MCF 10A (cell line): ENCODE measurements at places on chromosomes 5 and 9.
A peak's percentile ranks its signal among the peaks of the same experiment; 100 is the strongest.

DNA sequence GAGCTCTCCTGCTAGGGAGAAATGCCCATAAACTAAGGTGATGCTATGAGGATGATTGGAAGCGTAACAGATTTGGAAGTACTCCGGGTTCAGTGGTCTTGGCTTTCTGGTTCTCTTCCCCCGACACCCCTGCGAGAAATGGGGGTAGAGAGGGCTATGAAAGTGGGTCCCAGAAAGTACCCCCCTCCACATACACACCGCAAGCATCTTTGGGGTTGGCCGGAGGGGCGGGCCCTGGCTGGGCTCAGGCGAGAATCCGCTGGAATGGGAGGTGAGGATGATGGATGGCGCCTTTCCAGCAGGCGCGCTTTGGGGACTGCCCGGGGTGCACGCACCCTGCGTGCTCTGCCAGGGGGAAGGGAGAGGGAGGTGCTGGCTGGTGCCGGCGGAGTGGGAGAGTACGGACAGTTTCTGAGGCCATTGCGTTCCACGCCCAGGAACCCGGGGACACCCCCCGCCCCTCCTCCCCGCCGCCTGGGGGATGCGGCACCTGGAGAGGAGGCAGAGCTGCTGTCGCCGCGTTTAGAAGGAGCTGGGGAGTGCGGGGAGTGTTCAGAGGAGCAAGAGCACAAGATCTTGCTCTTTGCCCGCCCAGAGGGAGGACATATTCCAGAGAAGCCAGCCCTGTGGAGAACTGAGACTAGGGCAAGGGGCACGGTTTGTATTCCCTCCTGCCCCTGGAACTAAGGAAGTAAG, 1.9 kb downstream of the PCSK5 start:
- DNase-seq, result no peak

DNA sequence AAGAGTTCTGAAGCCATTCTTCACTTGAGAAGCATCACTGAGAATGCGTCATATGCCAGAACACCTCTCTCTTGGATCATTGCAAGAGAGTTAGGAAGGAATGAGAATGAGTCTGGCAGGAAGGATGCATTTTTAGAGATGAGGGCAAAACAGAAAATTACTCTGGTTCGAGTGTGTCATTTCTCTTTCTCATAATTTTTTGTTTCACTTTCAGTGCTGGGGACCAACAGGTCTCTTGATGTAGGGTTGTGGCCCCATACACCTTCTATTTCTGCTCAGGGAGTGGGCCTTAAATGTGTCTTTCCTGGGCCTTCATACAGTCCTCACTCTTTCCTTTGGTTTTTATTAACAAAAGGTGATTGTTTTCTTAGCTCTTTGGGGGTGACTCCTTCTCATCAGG, 302.4 kb downstream of the NR3C1 start:
- DNase-seq, result no peak

DNA sequence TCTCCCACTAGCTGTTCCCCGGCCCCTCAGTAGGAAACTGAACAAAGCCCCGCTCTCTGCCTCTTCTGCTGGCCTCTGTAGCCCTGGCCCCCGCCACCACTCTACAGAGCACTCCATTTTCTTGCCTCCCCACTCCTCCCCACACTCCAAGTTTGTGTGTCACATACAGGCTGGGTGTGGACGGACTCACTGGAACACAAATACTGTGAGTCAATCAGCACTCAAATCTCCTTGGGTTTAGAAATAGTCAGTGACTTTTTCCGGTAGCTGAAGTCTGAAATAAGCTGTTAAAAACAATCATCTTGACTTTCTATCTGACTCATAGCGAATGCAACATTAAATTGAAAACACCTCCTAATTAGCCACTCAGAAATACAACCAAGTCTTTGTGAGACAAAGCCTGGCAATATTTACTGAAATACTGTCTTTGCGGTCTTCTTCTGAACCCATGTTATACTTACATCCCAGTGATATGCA, 122.5 kb downstream of the LHFPL2 start:
- DNase-seq, result peak; percentile 79

DNA sequence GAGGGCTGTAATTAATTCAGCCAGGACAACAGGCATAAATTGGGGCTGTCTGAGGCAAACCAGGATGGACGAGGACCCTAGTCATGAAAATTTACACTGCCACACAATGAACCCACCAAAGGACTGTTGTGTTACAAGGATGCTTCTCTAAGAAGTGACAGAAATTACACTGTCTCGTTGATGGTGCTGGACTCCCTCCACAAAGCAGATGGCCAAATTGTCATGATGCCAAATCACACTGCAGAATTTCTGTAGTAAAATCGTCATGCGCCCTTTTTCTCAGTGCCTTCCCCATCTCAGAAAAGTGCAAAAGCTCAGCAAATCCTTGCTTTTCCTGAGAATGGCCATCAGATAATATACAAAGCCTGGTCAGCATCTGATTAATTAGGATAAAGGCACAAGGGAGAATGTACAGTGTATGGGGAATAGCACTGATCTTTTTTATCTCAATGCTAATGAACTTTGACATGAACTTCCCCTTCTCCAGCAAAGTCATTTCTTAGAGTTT, 545.8 kb downstream of the CSNK1G3 start:
- DNase-seq, result no peak

GRCh38 chr9:17810728-17811571, 232.1 kb downstream of the SH3GL2 start:
- peak; percentile 78 for DNase-seq

GRCh38 chr9:72790989-72791388, 161.9 kb downstream of the ALDH1A1 start:
- no peak for DNase-seq

GRCh38 chr5:53472279-53472678, 8.2 kb upstream of the FST start:
- peak; percentile 33 for DNase-seq

- DNase-seq, result peak; percentile 66
Measured at GRCh38 chr9:69919461-69920061, 98.9 kb downstream of the CFAP95 start.

- DNase-seq, result no peak
Measured at GRCh38 chr5:81058121-81058520, 98.0 kb downstream of the RASGRF2 start.

GRCh38 chr5:37876245-37876644, 36.4 kb upstream of the GDNF start:
- DNase-seq, result no peak

DNA sequence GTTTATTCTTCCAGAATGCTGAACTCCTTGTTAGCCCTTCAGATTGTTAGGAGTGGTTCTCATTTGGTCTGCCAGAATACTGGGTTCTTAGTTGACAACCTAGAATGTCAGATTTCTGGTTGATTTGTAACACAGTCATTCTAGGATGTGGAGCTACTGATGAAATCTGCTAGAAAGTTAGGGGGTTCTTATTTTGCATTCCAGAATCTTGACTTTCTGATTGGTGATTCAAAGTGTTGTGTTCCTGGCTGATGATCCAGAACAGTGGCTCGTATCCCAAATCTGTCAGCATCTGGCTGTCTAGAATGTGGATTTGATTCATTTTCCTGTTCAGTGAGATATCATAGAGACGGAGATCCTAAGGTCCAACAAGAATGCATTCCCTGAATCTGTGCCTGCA, 21.9 kb downstream of the PTGS1 start:
- no peak for DNase-seq

DNA sequence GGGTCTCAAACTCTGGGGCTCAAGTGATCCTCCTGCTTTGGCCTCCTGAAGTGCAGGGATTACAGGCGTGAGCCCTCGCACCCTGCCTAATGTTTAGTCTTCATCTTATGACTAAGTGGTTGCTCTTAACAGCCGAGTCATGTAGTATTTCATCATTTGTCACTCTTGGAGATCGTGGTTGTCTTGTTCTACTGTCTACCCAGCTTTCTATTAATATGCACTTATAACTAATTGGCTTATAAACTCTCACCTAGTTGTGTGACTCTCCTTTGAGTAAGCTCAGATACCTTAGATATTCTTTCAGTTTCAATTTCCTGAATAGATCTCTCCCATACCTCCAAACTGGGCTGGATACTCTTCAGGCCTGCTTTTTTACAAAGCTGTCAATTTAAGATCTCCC, 19.9 kb downstream of the SLC44A1 start:
- peak; percentile 53 for DNase-seq

GRCh38 chr9:3862561-3862960, 336.8 kb upstream of the RFX3 start:
- no peak for DNase-seq

DNA sequence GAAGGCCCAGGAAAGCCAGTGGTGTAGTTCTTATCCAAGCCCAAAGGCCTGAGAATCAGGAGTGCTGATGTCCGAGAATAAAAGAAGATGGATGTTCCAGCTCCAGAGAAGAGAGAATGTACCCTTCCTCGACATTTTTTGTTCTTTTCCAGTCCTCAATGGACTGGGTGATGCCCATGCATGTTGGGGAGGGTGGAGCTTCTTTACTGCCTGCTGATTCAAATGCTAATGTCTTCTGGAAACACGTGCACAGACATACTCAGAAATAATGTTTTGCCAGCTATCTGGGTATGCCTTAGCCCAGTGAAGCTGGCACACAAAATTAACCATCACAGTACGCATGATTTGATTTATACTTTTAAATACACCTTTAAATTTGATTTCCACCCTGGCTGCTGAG, 61.5 kb upstream of the FOXE1 start:
- DNase-seq, result no peak

DNA sequence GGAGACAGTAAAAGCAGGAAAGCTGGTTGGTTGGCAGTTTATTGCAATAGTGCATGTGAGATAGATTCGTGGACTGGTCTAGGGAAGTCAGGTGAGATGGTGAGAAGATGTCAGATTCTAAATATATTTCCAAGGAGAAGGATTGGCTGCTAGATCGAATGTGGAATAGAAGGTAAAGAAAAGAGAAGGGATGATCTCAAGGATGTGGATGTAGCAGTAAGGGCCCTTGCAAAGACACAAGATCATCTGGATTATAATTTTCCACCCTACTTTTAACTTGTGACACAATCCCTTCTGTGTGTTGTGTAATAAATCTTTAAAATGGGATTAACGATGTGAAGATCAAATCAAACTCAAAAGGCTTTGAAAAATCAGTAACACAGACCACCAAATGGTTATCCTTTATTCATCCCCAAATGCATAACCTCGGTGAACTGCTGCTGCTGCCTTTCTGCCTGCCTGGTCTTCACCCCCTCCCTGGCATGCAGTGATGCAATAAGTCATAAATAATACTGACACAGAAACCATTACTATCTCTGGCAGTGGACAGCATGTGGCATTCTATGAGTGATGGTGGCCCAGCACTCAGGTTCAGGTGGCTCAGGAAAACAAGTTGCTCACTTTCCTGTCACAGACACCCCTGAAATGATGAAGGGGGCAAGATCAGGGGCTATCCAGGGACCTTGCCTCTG, 178.4 kb downstream of the FAM114A2 start:
- DNase-seq, result peak; percentile 17

GRCh38 chr5:122751293-122751782, 23.5 kb upstream of the SNX2 start:
- peak; percentile 87 for DNase-seq

DNA sequence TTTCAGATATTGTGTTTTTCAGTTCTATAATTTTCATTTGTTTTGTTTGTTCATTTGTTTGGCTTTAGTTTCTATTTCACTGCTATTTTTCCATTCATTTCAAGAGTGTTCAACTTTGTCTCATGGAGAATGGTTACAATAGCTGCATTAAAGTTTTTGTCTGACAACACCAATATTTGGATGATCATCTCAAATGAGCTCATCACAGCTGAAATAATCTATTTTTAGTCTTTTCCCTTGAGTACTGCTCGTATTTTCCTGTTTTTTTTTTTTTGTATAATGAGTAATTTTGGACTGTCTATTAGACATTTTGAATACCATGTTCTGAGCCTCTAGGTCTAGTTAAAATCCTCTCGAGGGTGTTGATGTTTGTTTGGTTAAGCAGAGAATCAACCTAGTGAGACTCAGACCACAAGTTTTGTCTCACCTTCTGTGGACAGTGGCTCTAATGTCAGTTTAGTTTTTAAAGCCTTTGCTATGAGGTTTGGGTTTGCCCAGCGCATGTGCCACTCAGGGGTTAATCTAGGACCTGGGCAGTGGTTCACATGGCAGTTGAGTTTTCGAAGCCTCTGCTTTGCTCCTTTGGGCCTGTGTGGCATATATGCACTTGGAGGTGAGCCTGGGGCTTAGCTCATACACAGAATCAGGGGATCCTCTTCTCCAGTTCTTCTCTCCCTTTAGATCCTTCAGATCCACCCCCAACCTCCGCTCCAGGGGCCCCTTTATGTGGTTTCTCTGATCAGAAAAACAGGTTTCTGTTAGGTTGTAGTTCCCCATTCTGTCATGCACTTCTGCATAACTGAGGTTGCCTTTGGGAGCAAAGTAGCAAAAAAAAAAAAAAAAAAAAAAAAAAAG, 79.8 kb downstream of the ARSB start:
- DNase-seq, result no peak
